ENCODE measurements at places on chromosomes 1 and 21. TPM values are rescaled to one million over a fixed set of nuclear protein-coding genes. Genes with fewer than 3 reads are reported as not detected.

The PLA2G2F gene
- total RNA-seq, result not detected

The KCNE2 gene
- total RNA-seq, result not detected

The KRTAP12-2 gene
- total RNA-seq, result not detected

The RGS2 gene
- 100 TPM for total RNA-seq

The MYOM3 gene
- total RNA-seq, result 8.2 TPM

The OR2M5 gene
- not detected for total RNA-seq

The FAM72D gene
- total RNA-seq, result 6.9 TPM

The WNT9A gene
- total RNA-seq, result 9.0 TPM

The VSIG8 gene
- total RNA-seq, result not detected

The OR10T2 gene
- total RNA-seq, result not detected

The ANGPTL3 gene
- total RNA-seq, result not detected
